ENCODE measurements at places on chromosomes 1 and 21.

GRCh38 chr1:66438501-66438900 lies 95.5 kb upstream of the SGIP1 start:
- no peak for DNase-seq

DNA sequence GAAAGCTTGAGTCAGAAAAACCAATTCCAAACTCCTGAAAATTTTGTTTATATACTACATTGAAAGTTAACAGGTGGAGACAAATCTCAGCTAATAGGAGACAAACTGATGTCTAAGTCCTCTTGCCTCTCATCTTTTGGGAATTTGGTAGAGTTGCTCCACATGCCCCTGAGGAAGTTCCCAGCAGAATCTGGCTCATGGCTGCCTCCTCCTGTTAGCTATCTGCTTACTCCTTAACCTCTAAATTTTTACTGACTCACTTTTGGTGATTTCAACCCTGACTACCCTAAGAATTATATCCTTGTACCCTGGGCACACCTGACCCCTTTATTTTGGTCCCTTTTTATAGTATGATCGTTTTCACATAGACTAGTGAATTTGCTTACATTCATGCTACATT lies 633.7 kb upstream of the USP24 start:
- no peak for DNase-seq

DNA sequence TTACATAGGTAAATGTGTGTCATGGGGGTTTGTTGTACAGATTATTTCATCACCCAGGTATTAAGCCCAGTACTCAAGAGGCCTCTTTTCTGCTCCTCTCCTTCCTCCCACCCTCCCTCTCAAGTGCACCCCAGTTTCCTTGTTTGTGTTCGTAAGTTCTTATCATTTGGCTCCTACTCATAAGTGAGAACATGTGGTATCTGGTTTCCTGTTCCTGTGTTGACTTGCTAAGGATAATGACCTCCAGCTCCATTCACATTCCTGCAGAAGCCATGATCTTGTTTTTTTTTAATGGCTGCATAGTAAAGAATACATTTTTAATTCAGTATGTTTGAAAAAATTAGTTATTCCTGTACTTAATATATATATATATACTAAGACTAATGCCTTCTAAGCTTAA lies 107.7 kb downstream of the CLDN17 start:
- no peak for DNase-seq

DNA sequence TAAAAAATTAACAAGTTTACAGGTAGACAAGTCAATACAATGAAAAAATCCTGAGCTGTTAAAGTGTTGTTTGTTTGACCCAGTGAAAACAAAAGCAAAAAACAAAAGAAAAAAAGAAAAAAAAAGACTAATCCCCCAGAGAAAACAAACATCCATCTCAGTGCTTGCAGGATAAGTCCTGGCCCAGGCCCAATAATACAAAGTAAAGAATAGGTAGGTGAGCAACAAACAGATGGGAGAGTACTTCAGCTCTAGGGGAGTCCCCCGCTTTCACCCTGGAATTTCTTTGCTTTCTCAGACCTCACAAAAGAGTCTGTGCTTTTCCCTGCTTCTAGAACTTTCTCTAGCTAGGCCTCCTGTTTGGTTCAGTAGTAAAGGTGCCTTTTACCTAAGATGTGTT lies 70.3 kb downstream of the ABCA4 start:
- no peak for DNase-seq

DNA sequence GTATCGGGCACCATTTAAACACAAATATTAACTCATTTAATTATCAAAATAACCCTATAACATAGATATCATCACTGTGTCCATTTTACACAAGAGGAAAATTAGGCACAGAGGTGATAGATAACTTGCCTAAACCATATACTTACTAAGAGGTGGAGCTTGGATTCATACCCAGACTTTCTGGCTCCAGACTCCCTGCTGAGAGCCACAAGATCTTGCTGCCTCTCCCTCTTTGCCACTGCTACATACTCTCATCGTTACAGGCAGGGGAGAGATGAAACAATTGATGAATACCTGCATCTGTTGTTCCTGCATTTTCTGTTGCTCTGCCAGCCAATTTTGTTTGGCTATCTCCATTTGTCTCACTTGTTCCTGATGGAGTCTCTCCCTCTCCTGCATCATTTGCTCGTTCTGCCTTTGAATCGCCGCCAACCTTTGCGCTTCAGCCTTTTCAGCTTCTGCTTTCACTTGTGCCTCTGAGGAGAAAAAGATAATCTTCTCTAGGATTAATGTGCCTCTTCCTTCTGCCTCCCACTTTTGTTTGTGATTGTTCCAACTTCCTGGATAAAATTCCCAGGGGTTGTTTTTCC lies 10.6 kb downstream of the GBP5 start:
- no peak for DNase-seq

- no peak for DNase-seq
Observed at GRCh38 chr1:40840526-40841323, 21.4 kb downstream of the CITED4 start.

DNA sequence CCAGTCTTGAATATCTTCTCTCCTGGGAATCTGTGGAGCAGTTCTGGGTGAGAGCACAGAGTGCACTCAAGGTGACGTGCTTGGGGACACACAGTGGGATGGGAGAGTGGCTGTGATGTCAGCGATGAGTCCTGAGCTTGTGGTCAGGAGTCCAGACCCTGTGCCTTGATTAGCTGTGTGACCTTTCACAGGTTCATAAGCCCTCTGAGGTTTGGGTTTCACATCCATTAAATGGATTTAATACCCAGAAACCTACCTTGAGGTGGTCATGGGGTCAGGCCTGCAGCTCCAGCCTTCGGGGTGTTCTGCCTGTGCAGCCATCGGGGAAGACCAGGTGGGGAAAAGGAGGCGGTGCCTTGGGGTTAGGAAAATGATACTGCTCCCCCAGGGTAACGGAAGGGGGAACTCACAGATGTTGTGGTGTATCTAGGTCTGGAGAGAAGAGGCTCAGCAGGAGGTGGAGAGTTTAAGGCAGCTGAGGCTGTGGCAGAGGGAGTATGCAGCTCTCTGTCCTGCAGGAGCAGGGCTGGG lies 38.5 kb upstream of the ETV3 start:
- no peak for DNase-seq

GRCh38 chr1:30668024-30668423 lies 55.4 kb downstream of the MATN1 start:
- no peak for DNase-seq
